ENCODE measurements at places on chromosomes 11 and 22.

- H3K27ac ChIP-seq = no peak overlapping the region
- H3K27me3 ChIP-seq = no peaks in the 10 kb centered on the region
- DNase-seq = no peak
- no peaks in the 10 kb centered on the region for H3K36me3 ChIP-seq
Measured at GRCh38 chr11:86515297-86516094, 140.8 kb downstream of the CCDC81 start.

GRCh38 chr22:36279219-36279666 lies 26.3 kb downstream of the APOL1 start:
- H3K27me3 ChIP-seq = no peaks in the 10 kb centered on the region
- DNase-seq = no peak
- H3K36me3 ChIP-seq = peaks cover 27% of the 10 kb centered on the region
- H3K4me1 ChIP-seq = no peaks in the 10 kb centered on the region

DNA sequence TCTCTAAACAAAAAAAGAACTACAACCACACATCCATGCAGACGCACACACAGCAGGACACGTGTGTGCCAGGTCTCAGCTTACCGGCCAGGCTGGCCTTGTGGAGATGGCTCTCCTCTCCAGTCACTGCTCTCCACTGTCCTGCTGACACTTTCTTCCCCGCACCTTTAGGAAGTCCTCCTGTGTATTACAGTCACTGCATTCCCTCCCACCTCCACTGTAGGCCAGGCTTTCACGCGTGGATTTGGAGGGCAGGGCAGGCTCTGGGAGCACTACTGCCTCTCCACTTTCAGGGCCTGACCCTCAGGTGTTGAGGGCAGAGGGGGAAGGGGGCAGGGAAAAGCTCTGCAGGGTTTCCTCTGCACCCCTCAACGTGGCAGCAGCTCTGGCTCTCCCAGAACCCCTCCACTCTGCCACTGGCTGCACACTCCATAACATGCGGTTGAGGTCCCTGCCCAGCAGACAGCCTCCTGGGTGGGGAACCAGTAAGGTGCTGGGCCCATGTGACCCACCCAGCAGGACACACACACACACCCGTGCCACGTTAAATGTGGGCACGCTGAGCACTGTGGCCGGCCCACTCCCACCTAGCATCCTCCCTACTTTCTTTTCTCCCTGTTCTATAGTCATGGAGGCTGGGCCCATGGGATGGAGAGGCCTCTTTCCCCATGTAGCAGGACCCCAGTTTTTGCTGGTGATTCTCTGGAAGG lies 107.0 kb upstream of the PITPNB start:
- H3K4me3 ChIP-seq = no peak overlapping the region
- DNase-seq = no peak

DNA sequence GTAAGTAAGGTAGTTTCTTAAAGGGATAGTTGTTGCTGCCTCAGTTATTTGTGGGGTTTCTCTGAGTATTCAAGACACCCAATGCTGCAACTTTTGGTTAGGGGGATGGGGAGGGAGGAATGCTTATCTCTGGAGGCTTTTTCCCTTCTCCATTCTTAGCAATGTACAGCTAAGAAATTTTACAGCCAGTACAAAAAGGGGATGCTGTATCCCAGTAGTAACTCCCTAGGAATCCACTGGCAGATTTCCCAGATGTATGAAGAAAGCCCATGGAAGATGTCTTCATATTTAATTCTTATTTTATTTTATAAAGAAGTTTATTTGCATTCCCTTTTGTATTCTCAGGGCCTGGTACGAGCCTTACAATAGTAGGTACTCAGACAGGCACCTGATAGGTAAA lies 154.8 kb downstream of the ENTHD1 start:
- H3K27ac ChIP-seq = no peak overlapping the region
- DNase-seq = no peak
- H3K36me3 ChIP-seq = no peaks in the 10 kb centered on the region
- H3K27me3 ChIP-seq = no peaks in the 10 kb centered on the region

GRCh38 chr11:123588117-123588863 lies 66.1 kb downstream of the SCN3B start:
- H3K27me3 ChIP-seq = no peaks in the 10 kb centered on the region
- no peak overlapping the region for H3K4me3 ChIP-seq
- no peak for DNase-seq
- H3K4me1 ChIP-seq = no peaks in the 10 kb centered on the region

- H3K27me3 ChIP-seq = no peaks in the 10 kb centered on the region
- peaks cover 7% of the 10 kb centered on the region for H3K4me1 ChIP-seq
- H3K27ac ChIP-seq = no peak overlapping the region
Measured at GRCh38 chr11:2995031-2995561, 3.0 kb upstream of the NAP1L4 start.

DNA sequence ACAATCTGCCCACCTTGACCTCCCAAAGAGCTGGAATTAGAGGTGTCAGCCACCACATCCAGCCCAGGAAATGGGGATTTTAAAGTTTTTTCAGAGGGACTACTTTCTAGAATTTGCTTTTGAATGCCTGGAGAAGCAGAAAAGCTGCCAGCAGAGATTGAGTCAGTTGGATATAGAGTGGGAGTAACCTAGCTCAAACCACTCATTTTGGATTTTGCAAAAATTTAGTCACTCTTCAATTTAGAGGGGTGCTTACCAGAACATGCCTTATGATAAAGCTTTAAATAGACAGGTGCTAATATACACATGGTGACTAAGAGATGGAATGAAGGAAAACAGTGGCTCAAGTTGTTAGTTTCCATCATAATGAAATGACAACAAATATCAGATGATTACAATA lies 26.5 kb upstream of the PSMA1 start:
- H3K4me3 ChIP-seq = no peak overlapping the region
- no peak for DNase-seq
- H3K36me3 ChIP-seq = no peaks in the 10 kb centered on the region

DNA sequence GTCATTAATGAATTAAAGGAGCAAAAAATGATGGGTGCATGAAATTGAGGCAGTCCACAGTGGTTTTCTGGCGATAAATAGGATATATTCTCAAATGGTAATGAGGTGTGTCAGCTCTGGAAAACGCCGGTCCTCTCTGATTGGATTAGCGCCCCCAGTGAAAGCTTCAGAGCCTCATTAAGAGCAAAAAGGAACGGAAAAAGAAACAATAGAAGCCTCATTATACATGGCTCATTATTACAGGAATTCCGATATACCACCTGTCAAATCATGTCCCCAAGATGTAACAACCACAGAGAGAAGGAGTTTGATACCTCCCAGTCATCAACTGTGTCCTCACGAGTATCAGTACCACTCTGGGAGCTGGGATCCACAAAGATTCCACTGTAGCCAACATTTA lies 175.7 kb upstream of the PITPNB start:
- H3K36me3 ChIP-seq = no peaks in the 10 kb centered on the region
- H3K27me3 ChIP-seq = no peaks in the 10 kb centered on the region
- DNase-seq = no peak
- no peak overlapping the region for H3K27ac ChIP-seq
- H3K4me3 ChIP-seq = no peak overlapping the region

DNA sequence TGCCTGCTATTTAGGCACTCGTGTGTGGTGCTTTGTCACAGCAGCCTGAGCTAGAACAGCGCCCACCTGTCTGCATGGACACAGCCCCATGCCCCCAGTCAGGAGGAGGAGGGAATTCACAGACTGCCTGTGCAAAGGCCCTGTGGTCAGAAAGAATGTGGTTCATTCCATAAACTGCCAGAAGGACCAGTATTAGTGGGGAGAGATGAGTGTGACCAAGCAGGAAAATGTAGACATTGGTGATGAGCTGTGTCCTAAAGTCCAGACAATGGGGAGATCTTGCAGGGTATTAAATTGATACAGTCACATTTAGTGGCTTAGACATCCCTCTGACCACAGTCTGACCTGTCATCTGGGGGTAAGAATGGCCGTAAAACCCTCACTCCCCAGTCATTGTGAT lies 83.7 kb upstream of the LINC01488 start:
- H3K4me1 ChIP-seq = no peaks in the 10 kb centered on the region
- H3K4me3 ChIP-seq = no peak overlapping the region
- no peak overlapping the region for H3K27ac ChIP-seq

DNA sequence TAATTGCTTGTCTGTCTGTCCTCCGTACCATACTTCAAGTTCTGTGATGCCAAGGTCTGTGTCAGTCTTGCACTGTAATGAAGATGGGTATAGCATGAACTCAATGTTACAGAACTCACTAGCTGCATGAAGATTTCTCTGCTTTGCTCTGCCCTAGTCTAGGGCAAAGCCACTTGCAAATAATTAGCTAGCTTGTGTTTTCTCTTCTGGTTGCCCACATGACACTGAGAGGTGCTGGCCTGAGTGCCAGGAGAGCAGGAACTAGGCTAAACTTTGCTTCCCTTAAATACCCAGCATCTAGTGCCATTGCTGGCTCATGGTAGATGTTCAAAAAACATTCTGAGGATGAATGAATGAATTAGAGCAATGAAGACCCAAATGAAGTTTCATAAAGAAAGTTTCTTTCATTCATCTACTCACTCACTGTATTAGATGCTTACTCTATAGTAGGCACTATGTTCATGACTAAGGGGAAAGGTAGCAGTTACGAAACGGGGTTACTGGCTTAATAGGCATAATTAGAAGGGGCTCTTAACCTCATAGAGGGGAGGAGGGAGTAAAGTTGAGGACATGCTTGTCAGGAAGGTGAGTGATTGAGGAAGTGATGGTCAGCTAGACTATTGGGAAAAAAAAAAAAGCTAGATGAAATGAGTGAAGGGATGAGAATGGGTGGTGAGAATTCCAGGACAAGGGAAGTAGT lies 4.4 kb upstream of the ENDOD1 start:
- DNase-seq = no peak
- H3K27me3 ChIP-seq = no peaks in the 10 kb centered on the region
- no peak overlapping the region for H3K4me3 ChIP-seq
- H3K36me3 ChIP-seq = no peaks in the 10 kb centered on the region
- H3K4me1 ChIP-seq = 0 out of 2 replicates have a peak, but pooled peaks cover under 1% of the 10 kb centered on the region

DNA sequence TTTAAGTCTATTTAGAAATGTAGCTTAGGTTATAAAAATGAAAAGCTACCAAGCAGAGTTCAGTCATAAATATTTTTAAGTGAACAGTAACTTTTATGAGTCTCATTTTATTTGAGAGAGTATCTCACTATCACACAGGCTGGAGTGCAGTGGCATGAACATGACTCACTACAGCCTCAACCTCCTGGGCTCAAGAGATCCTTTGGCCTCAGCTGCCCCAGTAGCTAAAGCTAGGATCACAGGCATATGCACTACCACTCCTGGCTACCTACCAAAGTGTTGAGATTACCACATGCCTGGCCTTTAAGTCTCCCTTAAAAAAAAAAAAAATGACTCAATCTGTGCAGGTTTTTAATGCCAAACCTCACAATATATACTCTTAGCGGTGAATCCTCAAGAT lies 34.7 kb upstream of the CLNS1A start:
- H3K27ac ChIP-seq = no peak overlapping the region
- no peak overlapping the region for H3K4me3 ChIP-seq
- no peaks in the 10 kb centered on the region for H3K4me1 ChIP-seq
- H3K36me3 ChIP-seq = peaks cover 23% of the 10 kb centered on the region
- DNase-seq = no peak

GRCh38 chr22:38481871-38482332 lies 14.0 kb downstream of the KDELR3 start:
- H3K27me3 ChIP-seq = no peaks in the 10 kb centered on the region
- no peaks in the 10 kb centered on the region for H3K4me1 ChIP-seq
- peaks cover 38% of the 10 kb centered on the region for H3K36me3 ChIP-seq
- H3K4me3 ChIP-seq = no peak overlapping the region
- no peak for DNase-seq
- no peak overlapping the region for H3K27ac ChIP-seq

Measured in H1 (cell line).